ENCODE measurements at places on chromosomes 7 and 10. TPM values are rescaled to one million over a fixed set of nuclear protein-coding genes. Genes with fewer than 3 reads are reported as not detected.

The CYP3A7 gene
- total RNA-seq: not detected

The ACSM6 gene
- not detected for total RNA-seq

The CLCN1 gene
- total RNA-seq: not detected

The PVRIG gene
- not detected for total RNA-seq

The FRMPD2 gene
- total RNA-seq: not detected

The SFTPA1 gene
- total RNA-seq: not detected

The DMBT1 gene
- under 0.01 TPM for total RNA-seq

The KCNMA1 gene
- total RNA-seq: 9.8 TPM

The DDX50 gene
- total RNA-seq: 56.1 TPM

The LAMB1 gene
- total RNA-seq: 535 TPM

The AKR1C3 gene
- total RNA-seq: 308 TPM

The PTTG1IP2 gene
- not detected for total RNA-seq

The C10orf67 gene
- not detected for total RNA-seq

The PNLIPRP3 gene
- not detected for total RNA-seq

The HOXA10 gene
- not detected for total RNA-seq

The SLC16A9 gene
- 0.23 TPM for total RNA-seq
